ENCODE measurements at places on chromosomes 2 and 18. TPM values are rescaled to one million over a fixed set of nuclear protein-coding genes. Genes with fewer than 3 reads are reported as not detected.

DNA sequence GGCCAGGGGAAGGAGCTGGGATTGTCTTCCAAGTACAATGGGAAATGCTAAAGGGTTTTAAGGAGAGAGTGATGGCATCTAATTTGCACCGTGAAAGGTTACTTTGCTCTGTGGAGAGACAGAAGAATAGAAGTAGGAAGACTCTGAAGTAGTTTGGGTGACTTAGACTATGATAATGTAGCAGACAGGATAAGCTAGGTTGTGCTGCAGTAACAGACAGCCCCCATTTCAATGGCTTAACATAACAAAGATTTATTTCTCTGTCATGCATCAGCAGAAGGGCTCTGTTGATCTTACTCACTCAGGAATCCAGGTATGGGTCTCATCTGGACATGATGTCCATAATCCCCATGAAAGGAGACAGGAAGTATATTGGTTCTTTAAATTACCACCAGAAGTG, 26.4 kb downstream of the GNLY start:
- DNase-seq = no peak

- no peak for DNase-seq
Observed at GRCh38 chr18:12840382-12840781, 43.7 kb downstream of the PTPN2 start.

DNA sequence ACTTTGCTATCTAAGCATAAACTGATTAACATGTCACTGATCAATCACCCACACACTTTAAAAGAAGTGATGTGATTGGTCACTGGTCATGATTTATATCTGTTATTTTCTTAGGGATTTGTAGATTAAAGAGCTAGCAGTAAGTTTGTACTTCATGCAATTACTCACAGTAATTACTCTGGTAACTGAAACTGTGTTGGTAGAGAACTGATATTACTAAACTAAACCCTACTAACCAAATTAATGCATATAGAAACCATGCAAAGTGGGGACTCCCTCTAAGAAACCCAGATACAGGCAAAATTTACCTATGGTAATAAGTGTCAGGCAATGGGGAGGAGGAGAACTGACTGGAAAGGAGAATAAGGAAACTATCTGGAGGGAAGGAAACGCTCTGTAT, 44.8 kb upstream of the C2orf15 start:
- no peak for DNase-seq

GRCh38 chr2:170457742-170458141, 257.4 kb upstream of the SP5 start:
- DNase-seq = no peak

- DNase-seq = no peak
Observed at GRCh38 chr2:205482399-205483081, 199.8 kb upstream of the NRP2 start.

GRCh38 chr2:219087361-219087760, 26.6 kb upstream of the IHH start:
- no peak for DNase-seq

GRCh38 chr2:88165332-88166003, 4.7 kb upstream of the THNSL2 start:
- no peak for DNase-seq

- DNase-seq = no peak
Observed at GRCh38 chr2:79711098-79711497, 198.2 kb downstream of the CTNNA2 start.

GRCh38 chr2:126765395-126765794, 109.4 kb downstream of the GYPC start:
- no peak for DNase-seq

DNA sequence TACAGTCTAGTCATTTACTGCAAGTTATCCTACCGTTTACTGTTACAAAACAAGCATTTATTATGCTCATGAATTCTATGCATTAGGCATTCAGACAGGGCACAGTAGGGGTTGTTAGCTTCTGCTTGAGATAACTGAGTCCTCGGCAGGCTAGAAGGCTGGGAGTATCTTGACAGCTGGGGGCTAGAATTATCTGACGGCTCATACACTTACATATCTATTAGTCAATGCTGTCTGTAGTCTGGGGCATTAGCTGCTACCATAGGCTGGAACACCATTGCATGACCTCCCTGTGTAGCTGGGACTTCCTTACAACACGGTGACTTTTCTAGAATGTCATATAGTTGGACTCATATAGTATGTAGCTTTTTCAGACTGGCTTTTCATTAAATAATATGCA, 61.9 kb upstream of the ALK start:
- DNase-seq = peak; percentile 5

GRCh38 chr2:75994759-75995158, 284.0 kb upstream of the GCFC2 start:
- DNase-seq = no peak

DNA sequence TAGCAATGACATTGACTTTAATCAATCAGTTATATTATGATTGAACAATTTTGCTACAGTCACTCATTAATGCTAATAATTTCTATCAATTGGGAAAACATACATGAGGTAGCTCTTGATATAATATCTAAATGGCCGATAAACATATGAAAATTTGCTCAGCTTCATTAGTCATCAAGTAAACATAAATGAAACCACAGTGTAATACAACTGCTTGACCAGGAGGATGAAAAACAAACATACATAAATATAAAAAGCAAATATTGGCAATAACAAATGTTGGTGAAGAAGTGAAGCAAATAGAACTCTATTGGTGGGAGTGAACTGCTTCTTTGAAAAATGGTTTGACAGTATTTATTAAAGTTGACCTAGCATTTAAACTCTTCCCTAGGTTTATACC, 130.9 kb downstream of the ASXL3 start:
- no peak for DNase-seq

Gene ZNF396
- 0.98 TPM for total RNA-seq

Gene DLX1
- not detected for total RNA-seq

Gene MRO
- total RNA-seq = not detected

Gene CFAP65
- not detected for total RNA-seq

Gene LIPG
- 1.7 TPM for total RNA-seq

Gene TSPYL6
- not detected for total RNA-seq
